ENCODE measurements at places on chromosomes 11 and 22.

GRCh38 chr11:87043894-87044293 lies 6.2 kb downstream of the TMEM135 start:
- DNase-seq: no peak

GRCh38 chr22:48700566-48701295 lies 1126.9 kb downstream of the BRD1 start:
- no peak for DNase-seq

DNA sequence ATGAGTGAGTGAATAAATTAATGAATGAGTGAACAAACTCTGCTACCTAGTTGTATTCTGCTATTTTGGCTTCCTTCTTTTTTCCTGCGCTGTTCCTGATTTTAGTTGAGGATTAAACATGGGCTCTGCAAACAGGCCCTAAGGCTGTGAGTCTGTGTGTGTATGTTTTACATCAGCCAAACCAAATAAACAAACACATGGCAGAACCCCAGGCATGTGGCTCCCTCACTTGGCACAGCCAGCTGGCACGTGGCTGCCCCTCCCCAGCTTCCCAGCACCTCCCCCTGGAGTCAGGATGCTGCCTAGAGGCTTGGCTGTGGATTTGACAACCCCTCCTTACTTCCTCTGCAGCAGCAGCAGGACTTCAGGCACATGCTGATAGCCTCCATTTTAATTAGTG lies 593.2 kb downstream of the INSC start:
- no peak for DNase-seq

DNA sequence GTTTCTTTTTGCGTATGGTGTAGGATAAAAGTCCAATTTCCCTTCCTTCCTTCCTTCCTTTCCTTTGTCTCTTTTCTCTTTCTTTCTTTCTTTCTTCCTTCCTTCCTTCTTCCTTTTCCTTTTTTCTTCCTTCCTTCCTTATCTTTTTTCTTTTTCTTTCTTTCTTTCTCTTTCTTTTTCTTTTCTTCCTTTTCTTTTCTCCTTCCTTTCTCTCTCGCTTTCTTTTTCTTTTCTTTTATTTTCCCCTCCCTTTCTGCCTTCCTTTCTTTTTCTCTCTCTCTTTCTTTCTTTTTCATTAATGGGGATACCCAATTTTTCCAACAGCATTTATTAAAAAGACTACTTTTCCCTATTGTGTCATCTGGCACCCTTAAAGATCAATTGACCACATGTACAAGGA lies 1359.7 kb downstream of the FAM181B start:
- no peak for DNase-seq

- DNase-seq: peak; percentile 90
These were observed at the start of gene BRD1 for GRCh38 chr22:49827853-49828598. Gene BRD1, minus strand, starts transcription at chr22:49827873. Its CDS starts 3,556 bp downstream, at chr22:49824317.

GRCh38 chr11:126347751-126348668 lies 7.5 kb upstream of the ST3GAL4 start:
- no peak for DNase-seq

DNA sequence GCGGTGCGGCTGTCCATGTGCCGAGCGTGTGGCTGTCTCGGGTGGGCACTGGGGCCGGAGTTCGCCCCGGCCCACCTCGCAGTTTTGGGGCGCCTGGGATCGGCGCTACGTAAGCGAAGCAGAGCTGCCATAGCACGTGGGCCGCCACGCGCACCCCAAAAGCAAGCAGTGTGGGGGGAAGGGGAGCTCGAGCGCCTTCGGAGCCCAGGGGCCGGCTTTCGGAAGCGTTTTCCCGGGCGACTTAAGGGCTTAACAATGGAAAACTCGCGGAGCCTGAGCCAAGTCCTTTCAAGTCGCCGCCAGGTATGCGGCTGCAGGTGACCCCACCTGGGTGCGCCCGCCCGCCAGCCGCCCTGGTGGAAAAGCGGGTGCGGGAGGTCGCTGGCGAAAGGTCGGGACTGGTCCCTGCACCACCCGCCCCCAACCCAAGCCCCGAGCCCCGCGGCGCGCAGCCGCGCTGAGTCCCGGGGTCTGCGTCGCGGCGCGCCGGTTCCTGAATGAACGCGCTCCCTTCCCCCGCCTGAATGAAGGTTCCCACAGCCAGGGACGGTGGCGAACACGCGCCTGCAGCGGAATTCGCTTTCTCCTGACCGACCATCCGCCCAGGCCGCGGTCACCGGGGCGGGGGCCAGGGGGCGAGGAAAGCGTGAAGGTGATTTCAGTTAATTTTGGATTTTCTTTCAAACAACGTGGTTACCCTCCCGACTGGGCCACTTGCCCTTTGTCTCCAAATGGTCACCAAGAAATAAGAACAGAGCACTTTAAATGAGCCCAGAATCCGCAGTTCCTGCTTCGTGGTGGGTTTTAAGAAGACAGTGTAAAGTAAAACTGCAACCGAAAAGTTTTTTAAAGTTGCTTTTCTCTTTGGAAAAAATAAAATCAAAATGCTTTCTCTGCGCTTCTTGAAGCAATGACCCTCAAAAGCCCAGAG lies 2.8 kb upstream of the CCND1 start:
- peak; percentile 75 for DNase-seq

Data from AG20443 (cell line).